ENCODE measurements at places on chromosomes 12 and 14. TPM values are rescaled to one million over a fixed set of nuclear protein-coding genes. Genes with fewer than 3 reads are reported as not detected.

VASH1 gene
- 6.0 TPM for total RNA-seq

TBX5 gene
- not detected for total RNA-seq

RFX4 gene
- not detected for total RNA-seq

KRT6B gene
- total RNA-seq = not detected

KCTD10 gene
- 17.3 TPM for total RNA-seq

TDG gene
- 12.4 TPM for total RNA-seq

CLEC12A gene
- total RNA-seq = 0.52 TPM

COCH gene
- total RNA-seq = 0.88 TPM

POTEG gene
- not detected for total RNA-seq

HNF1A gene
- not detected for total RNA-seq

SCN8A gene
- total RNA-seq = 0.05 TPM

Data from psoas muscle (tissue), 8 donors.